ENCODE measurements at places on chromosomes 2 and 18.
A peak's percentile ranks its signal among the peaks of the same experiment; 100 is the strongest.

GRCh38 chr2:203399031-203399430 lies 70.8 kb downstream of the ABI2 start:
- H3K36me3 ChIP-seq: peaks cover 35% of the 10 kb centered on the region
- no peaks in the 10 kb centered on the region for H3K27me3 ChIP-seq
- H3K4me1 ChIP-seq: peaks cover 60% of the 10 kb centered on the region

- no peak overlapping the region for H3K4me3 ChIP-seq
- no peaks in the 10 kb centered on the region for H3K27me3 ChIP-seq
- no peaks in the 10 kb centered on the region for H3K4me1 ChIP-seq
Measured at GRCh38 chr2:224111576-224111975, 72.5 kb upstream of the SERPINE2 start.

DNA sequence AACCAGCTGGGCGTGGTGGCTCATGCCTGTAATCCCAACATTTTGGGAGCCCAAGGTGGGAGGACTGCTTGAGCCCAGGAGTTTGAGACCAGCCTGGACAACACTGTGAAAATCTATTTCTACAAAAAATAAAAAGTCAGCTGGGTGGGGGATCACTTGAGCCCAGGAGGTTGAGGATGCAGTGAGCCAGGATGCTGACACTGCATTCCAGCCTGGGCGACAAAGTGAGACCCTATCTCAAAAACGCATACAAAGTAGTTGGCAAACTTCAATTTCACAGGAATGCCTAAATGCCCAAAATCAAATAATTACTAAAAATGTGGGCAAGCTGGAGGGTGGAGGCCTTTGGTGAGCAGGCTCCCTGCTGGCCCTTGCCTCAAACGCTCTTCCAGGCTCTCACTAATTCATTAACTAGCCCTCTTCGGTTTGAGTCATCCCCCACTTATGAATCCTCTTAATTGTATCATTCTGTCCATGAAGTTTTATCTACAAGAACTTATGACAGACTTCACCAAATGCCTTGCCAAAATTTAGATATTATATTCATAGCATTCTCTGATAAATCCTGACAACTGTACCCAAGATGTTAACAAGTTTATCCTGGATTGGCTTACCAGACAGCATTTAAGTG lies 68.7 kb upstream of the ZFP36L2 start:
- no peak overlapping the region for H3K4me3 ChIP-seq
- peaks cover 15% of the 10 kb centered on the region for H3K4me1 ChIP-seq
- no peaks in the 10 kb centered on the region for H3K27me3 ChIP-seq
- no peak overlapping the region for H3K27ac ChIP-seq

- no peak overlapping the region for H3K4me3 ChIP-seq
- peak; percentile 84 for DNase-seq
- no peak overlapping the region for H3K27ac ChIP-seq
- H3K27me3 ChIP-seq: no peaks in the 10 kb centered on the region
- H3K4me1 ChIP-seq: peaks cover 19% of the 10 kb centered on the region
Measured at GRCh38 chr2:20097889-20098714, 46.7 kb upstream of the LAPTM4A start.

DNA sequence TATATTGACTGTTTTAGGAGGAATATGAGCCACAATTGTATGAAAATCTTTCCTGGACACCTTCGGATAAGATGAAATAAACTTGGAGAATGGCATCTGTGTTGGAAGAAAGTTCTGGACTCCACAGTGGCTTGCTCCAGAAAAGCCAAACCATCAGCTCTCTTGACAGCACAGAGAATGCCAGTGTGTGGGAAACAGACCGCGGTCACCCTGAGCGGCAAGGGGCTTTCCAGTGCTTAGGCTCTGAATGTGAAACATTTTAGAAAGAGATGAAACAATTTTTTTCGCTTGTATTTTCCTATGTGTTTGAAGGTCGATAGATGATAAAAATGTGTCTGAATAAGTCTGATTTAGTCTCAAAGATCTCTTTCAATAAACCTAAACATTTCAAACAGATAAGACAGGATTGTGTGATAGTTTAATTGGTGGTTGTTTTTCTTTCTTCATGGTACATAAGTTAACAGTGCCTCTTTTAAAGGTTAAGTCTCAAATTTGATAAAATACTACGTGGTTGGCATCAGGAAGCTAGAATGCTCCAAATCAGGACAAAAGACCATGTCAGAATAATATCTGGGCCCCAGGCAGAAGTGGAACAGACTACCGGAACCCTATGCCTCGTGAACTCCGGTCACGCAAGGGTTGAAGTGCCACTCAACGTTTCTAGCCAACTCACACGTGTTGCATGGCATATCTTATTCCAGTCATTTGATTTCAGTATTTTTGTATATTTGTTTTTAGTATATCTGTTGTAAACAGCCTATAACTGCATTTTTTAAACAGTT lies 28.9 kb downstream of the PTGR3 start:
- no peak for DNase-seq
- peaks cover 6% of the 10 kb centered on the region for H3K4me1 ChIP-seq
- no peaks in the 10 kb centered on the region for H3K27me3 ChIP-seq
- no peak overlapping the region for H3K4me3 ChIP-seq
- H3K36me3 ChIP-seq: no peaks in the 10 kb centered on the region

DNA sequence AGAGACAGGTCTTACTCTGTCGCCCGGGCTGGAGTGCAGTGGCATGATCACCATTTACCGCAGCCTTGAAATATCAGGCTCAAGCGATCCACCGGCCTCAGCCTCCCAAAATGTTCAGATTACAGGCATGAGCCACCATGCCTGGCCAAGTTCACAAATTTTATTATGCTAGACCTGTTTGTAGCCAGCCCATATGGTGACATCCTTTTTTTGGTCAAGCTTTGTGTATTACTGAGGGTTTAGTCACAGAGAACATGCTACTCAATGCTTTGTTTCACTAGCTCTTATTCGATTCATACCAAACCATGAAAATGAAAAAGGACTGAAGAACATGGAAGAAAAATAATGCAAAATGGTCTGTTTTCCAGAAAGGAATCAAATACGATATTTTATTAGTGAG lies 41.4 kb downstream of the DGKD start:
- no peak overlapping the region for H3K27ac ChIP-seq
- no peaks in the 10 kb centered on the region for H3K27me3 ChIP-seq
- DNase-seq: no peak
- H3K4me3 ChIP-seq: no peak overlapping the region

DNA sequence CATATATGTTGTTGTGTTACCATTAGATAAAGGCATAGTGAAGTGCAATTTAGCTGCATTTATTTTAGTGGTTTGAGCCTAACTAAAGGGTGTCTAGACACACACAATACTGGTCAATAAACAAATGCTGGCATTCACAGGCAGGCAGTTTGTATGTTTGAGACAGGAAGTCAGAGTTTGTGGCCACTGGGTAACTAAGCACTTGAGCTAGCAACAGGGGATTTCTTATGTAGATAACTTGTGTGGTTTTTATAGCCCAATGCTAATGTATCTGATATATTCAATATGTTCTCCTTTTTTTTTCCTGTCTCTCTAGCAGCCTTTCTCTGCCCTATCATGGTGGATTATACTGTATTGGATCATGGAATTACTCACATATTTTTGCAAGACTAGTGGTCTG lies 38.1 kb downstream of the LRRTM4 start:
- H3K4me1 ChIP-seq: no peaks in the 10 kb centered on the region
- no peak for DNase-seq
- H3K36me3 ChIP-seq: no peaks in the 10 kb centered on the region

Data from SJSA1 (cell line).